ENCODE measurements at places on chromosomes 4 and X.

DNA sequence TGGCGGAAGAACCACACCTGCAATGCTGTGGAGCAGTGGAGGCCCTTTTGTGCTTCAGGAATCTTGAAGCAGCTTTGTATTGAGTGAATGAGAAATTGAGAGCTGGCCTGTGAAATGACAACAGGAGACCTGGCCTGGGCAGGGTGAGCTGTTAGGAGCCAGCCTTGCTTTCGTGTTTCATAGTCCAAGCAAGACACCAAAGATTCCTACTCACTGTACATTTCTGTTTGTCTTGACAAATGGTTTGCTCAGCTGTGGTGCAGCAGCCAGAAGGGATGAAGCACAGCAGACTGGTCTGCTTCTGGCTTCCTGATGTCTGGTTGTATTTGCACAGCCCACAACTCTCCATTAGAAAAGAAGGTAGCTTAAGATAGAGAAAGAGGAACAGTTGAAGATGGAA, 96.5 kb downstream of the GATB start:
- DNase-seq, result no peak

- DNase-seq, result no peak
Measured at GRCh38 chr4:134465417-134465816, 263.8 kb upstream of the PABPC4L start.

DNA sequence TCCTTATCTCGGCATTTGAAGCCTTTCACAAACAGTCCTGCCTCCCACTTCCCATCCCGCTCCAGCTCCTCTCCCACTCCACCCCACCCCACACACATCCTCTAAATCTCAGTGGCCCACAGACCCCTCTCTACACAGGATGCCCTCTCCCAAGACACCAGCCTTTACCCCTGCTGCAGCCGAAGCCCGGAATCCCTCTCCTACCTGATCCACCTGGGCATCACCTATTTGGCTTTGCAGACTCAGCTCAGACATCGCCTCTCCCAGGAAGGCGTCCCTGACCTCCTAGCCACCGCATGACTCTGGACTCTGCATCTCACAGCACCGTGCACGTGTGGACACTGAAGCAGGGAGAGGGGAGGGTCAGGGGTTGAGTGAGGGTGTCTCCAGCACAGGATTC, 11.5 kb downstream of the PPP2R2C start:
- DNase-seq, result no peak

- no peak for DNase-seq
Measured at GRCh38 chrX:15511563-15511962, 11.0 kb downstream of the BMX start.

DNA sequence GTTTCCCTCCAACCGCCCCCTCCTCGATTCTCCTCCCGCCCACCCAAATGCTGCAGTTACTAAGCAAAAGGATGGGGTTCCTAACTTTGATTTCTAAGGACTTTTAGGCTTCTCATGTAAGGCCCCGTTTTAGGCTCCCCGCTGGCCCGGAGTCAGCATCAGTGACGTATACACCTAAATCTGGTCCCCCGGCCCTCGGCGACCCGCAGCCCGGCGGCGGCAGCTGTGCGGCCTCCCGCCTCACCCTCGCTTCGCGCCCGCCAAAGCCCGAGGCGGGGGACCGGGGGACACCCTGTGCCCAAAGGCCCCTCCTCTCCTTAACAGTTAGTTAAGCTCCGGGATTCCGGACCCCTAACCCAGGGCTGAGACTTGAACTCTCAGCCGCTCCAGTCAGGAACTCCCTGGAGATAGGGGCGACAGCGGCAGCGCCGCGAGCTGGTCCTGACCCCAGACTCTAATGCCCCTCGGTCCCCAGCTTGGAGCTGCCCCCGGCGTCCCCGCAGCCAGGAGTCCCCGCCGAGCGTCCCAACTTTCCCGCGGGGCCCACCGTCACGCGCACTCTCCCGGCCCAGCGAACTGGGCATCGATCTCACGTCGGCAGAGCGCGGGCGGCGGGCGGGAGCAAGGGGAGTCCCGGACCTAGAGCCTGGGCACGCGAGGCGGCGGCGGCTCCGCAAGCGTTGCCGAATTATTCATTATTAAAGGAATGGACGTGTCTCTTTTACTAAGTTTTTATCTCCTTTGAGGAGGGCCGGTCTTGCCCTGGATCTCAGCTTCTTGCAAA, 1.5 kb upstream of the NR3C2 start:
- DNase-seq, result no peak

Data from epithelial cell of prostate (primary cell).